ENCODE measurements at places on chromosomes 7 and 10.

GRCh38 chr7:51927738-51928137 is 611.1 kb upstream of the COBL start:
- no peak for DNase-seq

GRCh38 chr10:93081834-93082233 is 8.1 kb downstream of the CYP26A1 start:
- no peak for DNase-seq

GRCh38 chr10:71708301-71708703 is 11.3 kb downstream of the C10orf105 start:
- DNase-seq, result peak; percentile 55

DNA sequence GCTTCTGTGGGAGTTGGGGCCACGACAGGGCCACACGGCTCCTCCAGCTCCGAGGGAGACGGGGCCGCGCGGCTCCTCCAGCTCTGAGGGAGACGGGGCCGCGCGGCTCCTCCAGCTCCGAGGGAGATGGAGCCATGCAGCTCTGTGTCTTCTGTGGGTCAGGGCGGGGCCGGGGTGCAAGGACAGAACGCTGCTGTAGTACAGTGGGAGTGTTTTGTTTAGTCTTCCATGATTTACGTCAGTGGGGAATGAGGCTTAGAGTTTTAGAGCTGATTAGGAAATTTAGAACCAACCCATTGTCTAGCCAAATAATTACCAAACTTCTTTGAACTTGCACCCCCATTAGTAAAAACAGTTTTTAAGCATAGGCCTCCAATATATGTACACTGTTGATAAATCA is 32.9 kb upstream of the PRKAR1B start:
- DNase-seq, result no peak

- no peak for DNase-seq
Measured at GRCh38 chr7:132097550-132098134, 478.6 kb downstream of the PLXNA4 start.

GRCh38 chr7:32892521-32893206 is 1.1 kb upstream of the KBTBD2 start:
- DNase-seq, result peak; percentile 57
